ENCODE measurements at places on chromosomes 4 and X. TPM values are rescaled to one million over a fixed set of nuclear protein-coding genes. Genes with fewer than 3 reads are reported as not detected.

The CXCL10 gene
- not detected for polyA plus RNA-seq

The HNRNPH2 gene
- 68.9 TPM for polyA plus RNA-seq

DNA sequence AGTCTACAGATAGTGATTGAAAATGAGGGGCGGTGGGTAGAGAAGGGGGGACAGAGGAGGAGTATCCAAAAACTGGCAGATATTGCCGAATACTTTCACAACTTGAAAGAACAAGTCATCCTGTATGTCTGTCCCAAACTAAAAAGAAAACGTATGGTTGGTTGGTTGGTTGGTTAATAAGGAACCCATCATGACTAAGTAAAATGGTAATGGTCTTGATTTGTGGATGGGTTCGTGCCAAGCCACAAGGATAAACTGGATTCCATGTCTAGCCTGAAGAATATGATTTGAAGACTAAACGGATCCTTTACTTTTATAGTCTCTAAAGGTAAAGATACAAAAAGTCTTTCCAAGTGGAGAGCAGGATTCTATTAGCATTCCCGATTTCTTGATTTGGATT lies 208.4 kb downstream of the DCLK2 start:
- DNase-seq: no peak
- H3K27ac ChIP-seq: no peak overlapping the region
- no peak overlapping the region for H3K4me3 ChIP-seq
- H3K27me3 ChIP-seq: no peaks in the 10 kb centered on the region

DNA sequence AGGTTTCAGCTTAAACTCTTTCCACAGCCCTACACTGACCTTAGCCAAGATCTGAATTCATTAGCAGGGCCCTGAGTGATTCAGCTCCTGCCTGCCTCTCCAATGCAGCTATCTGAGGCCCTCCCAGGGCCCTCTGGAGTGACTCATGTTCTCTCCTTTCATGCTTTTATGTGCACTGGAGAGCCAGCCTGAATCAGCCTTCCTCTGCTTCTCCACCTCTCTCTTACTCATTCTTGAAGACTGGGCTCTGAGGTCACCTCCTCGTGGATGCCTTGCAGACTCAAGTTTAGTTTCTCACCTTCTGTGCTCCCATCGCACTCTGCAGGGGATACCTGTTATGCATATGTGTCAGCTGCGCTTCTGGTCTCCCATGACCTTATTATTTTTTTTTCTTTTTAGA lies 3.1 kb upstream of the OCIAD2 start:
- H3K4me1 ChIP-seq: peaks cover 12% of the 10 kb centered on the region
- H3K4me3 ChIP-seq: no peak overlapping the region
- H3K36me3 ChIP-seq: no peaks in the 10 kb centered on the region
- H3K27ac ChIP-seq: no peak overlapping the region

DNA sequence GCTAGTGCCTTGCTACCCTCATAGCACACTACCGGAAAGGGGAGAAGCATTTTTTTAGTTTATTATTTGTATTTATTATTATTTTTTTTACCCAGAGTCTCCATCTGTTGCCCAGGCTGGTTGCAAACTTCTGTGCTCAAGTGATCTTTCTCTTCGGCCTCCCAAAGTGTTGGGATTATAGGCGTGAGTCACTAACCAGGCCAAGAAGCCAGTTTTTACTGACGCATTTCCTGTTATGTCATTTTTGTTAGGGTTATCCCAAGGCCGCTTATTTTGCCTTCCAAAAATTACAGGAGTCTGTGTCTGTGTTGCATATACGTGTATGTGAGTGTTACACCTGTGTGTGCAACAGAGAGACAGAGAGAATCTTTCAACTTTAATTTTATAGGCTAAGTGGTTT lies 404.5 kb downstream of the GBA3 start:
- no peaks in the 10 kb centered on the region for H3K36me3 ChIP-seq
- no peaks in the 10 kb centered on the region for H3K4me1 ChIP-seq
- H3K4me3 ChIP-seq: no peak overlapping the region
- DNase-seq: no peak
- H3K27ac ChIP-seq: no peak overlapping the region

Data from GM23338 (cell line).